Heart right ventricle (tissue), 16 donors: ENCODE measurements at places on chromosomes 12 and 14.
A peak's percentile ranks its signal among the peaks of the same experiment; 100 is the strongest.

- no peak for DNase-seq
These were observed 184.7 kb upstream of the PLEKHG7 start for GRCh38 chr12:92518071-92518470.

- peak; percentile 10 for DNase-seq
These were observed 11.8 kb downstream of the TMEM179 start for GRCh38 chr14:104592785-104593184.

GRCh38 chr14:64649383-64649998, 54.7 kb upstream of the PLEKHG3 start:
- no peak for DNase-seq

DNA sequence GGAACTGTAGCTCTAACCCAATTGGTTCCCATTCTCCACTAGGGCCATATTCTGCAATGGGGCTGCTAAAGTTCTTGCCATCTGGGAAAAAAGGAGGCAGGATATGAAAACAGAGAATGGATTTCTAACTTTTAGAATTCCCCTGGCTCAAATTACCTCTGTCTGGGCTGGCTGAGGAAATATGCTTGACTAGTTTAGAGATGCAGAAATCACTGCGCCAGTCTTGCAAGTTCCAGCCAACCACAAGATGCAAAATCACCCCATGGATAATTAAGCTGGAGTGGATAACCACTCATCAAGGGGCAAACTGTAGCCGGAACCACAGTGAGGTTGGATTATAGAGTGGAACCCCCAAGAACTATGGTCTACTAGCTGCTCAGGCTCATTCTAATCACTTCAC, 126.3 kb downstream of the RALGAPA1 start:
- no peak for DNase-seq

- peak; percentile 16 for DNase-seq
These were observed 19.5 kb upstream of the TTC9 start for GRCh38 chr14:70622111-70622712.

DNA sequence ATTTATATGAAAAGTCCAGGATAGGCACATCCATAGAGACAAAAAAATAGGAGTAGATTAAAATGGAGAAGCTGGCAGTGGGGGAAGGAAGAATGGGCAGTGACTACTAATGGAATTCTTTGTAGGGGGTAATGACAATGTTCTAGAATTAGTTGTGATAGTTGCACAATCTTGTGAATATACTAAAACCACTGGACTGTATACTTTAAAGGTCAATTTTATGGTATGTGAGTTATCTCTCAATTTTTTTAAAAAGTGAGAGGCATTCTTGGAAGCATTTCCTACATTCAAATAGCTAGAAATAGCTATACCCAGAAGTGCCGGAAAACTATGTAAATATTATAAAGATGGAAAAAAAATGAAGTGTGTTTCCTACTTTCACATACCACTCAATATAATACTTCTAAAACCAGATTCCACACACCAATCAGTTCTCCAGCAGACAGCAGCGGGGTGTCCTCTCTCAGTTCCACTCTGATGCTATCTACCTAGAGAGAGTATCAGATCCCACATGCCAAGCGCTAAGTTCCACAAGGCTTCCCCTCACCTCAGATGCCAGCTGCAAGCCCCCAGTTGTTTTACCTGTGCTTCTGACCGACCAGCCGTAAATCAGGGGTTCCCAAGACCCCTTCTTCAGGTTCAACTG, 41.7 kb upstream of the NID2 start:
- no peak for DNase-seq

GRCh38 chr12:111574797-111575443, 24.2 kb downstream of the ATXN2 start:
- DNase-seq = no peak

GRCh38 chr12:102812344-102812743, 104.7 kb downstream of the PAH start:
- no peak for DNase-seq

GRCh38 chr12:30823156-30823699, 68.5 kb upstream of the CAPRIN2 start:
- DNase-seq = peak; percentile 35

GRCh38 chr14:75254381-75254822, 24.2 kb upstream of the FOS start:
- no peak for DNase-seq

- no peak for DNase-seq
These were observed 16.5 kb upstream of the YY1 start for GRCh38 chr14:100222224-100223093.

- DNase-seq = no peak
These were observed 404.6 kb downstream of the MED13L start for GRCh38 chr12:115872919-115873357.

- no peak for DNase-seq
These were observed 24.0 kb upstream of the IRF2BPL start for GRCh38 chr14:77052281-77053044.

DNA sequence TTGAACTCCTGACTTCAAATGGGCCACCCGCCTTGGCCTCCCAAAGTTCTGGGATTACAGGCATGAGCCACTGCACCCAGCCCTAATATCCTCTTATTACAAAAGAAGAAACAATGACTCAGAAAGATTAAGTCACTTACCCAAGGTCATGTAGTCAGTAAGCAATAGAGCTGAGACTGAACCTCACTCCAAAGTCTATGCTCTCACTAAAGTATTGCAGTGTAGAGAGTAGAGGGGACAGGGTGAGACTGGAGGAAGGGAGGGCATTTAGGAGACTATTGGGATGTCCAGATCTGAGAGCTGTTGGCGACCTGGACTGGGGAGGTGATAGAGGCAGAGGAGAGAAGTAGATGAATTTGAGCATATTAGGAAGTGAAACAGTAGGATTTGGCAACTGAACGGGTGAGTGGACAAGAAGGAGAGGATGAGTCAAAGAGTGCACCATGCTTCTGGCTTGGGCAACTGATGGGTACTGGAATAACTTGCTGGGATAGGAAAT, 11.8 kb downstream of the P2RX7 start:
- DNase-seq = no peak

DNA sequence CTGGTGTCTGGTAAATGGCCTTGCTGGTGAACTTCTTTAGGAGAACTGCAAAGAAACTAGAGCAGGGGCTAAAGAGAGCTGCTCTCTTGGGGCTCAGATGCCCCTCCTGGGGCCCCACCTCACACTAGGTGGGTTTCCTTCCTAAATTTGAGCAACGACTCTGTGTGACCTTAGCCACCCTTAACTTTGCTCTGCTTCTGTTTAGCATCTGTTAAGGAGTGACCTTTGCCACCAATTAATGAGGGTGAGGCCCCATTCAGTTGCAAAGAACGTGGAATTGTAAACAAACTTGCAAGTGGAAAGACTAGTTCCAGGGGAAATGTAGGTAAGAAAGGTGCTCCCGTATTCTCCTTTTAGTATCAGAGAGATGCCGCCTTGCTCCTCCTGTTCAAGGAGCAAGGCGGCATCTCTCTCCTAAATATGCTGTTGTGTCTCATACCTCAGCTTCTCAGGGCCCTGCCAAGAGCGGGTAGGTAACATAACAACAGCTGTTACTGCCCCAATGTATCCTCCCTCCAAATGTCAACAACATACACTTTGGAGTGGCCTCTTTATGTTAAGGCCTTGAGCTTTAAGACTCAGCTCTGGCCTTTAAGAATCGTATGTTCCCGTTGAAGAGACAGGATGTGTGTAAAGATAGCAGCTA, 77.6 kb upstream of the FUT8 start:
- no peak for DNase-seq

DNA sequence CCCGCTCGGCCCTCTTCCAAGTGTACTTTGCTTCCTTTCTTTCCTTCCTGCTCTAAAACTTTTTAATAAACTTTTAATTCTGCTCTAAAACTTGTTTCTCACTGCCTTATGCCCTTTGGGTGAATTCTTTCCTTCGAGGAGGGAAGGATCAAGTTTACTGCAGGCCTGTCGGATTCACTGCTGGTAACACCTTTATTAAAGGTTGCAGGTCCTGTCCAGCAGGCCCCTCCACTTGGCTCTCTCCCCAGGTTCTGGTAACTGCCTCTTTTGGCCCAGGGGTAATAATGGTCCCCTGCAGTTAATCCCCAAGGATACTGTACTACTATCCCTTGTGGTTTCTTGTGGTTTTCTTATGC, 152.7 kb upstream of the EEA1 start:
- DNase-seq = no peak

DNA sequence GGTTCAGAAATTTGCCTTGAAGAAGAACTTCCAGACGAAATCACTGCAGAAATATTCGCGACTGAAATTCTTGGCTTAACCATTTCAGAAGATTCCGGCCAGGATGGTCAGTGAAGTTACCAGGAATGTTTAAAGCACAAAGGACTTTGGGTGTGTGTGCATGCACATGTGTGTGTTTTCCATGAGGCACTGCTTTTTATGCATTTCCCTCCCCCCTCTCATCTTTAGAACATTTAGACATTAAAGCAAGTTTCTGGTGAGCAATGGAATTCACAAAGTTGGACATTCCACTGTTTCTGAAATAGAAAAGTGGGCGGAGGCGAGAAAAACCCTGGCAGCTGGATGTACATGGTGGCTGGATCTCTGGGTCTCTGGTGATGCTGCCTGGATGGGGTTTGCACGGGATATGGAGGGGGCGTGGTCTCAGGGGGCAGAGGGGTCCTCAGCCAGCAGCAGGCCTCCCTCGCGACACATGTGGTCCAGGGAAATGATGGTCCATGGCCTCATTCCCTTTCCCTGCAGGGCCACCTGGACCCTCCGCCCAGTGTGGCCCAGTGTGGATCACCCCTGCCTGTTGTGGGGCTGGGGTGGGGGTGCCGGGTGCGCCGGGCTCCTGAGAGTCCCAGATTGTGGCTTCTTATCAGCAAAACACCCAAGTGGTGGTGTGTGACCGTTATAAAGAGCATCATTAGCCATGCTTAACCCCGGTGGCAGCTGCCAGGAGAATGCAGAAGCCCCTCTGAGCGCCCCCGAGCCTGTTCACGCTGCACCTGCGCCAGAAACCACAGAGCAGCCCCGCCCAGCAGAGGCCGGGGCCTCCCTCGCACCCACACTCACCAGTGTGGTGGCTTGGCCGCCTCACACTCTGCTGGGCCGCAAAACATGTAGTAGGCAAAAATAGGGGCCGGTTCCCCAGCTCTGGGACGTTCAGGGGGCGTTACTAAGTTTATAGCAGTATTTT, 17.8 kb upstream of the BCL7A start:
- no peak for DNase-seq

GRCh38 chr14:38217553-38217952, 9.8 kb downstream of the SSTR1 start:
- no peak for DNase-seq

DNA sequence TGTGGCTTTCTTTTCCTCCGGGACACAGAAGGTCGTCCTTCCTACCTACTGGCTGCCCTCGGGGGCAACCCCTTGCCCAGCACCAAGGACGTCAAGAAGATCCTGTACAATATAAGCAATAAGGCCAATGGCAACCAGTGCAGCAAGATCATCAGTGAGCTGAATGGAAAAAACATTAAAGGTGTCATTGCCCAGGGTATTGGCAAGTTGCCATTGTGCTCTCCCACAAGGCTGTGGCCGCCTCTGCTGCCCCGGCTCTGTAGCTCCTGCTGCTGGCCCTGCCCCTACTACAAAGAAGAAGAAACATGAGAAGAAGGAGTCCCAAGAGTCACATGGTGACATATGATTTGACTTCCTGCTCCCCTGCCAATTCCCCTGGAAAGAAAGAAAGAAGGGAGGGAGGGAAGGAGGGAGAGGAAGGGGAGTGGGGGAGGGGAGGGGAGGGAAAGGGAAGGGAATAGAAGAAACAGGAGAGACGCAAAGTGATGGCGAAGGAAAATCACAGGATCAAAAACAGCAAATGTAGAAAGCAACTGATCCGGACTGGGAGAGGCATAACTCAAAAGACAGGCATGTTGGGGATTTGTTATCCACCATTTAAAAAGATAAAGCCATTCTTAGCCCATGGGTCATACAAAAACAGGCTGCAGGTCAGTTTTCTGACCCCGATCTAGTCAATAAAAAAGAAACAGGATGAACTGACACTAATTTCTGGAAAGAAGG, 61.3 kb upstream of the RESF1 start:
- peak; percentile 51 for DNase-seq

- no peak for DNase-seq
These were observed 55.6 kb downstream of the NIN start for GRCh38 chr14:50775357-50775756.

DNA sequence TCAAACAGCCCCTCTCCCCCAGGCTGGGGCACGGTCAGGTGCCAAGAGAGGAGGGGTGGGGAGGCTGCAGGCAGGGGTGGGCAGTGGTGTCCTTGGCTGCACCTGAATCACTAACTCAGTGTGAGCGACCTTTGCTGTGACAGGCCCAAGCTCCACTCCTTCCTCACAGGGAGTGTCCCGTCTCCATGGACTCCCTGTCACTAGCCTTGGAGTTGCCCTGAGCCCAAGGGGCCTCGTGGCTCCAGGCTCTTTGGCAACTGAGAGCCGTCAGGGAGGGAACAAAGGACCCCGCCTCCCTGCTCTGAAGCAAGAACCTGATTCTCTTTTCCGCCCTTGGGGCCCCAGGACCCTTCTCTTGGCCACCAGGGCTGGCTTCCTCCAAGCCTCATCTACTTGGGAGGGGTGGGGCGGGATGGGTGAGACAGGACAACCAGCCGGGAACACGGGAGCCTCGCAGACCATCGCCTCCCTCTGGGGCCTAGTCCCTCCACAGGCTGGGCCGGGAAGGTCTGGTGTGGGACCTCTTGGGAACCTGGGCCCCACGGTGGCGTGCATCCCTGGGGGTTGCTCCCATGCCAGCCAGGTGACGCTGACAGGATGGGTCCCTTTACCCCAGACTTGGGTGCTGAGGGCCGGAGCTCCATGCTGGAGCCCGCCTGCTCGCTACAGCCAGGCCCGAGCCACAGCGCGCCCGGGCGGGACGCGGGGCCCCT, 935 bp upstream of the ADSS1 start:
- DNase-seq = no peak

DNA sequence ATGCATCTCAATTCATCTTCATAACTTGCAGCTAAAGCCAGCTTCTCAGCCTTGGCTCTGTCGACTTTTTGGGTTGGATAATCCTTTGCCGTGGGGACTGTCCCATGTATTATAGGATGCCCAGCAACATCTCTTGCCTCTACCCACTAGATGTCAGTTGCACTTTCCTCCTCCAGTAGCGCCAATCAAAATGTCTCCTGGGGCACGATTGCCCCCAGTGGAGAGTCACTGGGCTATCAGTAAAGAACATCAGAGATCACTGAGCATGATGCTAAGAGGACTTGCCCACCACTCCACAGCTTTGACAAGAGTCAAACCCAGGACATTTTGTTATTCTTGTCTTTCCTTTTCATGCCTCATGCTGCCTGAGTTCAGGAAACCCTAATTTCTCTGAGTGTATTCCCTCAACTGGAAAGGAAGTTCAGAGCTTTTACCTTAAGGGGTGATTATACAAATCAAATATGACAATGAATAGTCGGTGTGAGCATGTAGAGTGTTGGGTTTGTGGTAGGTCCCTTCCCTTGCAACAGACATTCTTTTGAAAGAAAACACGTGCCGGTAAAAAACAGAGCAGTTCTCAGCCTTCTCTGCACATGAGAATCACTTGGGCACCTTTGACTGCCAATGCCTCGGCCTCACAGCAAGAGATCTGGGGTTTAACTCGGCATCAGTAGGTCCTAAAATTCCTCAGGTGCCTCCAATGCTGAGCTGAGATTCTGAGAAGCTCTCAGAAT, 980.6 kb downstream of the VRK1 start:
- no peak for DNase-seq

- no peak for DNase-seq
These were observed 274.7 kb downstream of the SEC23A start for GRCh38 chr14:38828183-38828827.

- no peak for DNase-seq
These were observed 66.0 kb downstream of the KLHL28 start for GRCh38 chr14:44895716-44896115.

GRCh38 chr12:97639702-97640101, 177.1 kb downstream of the RMST start:
- no peak for DNase-seq

GRCh38 chr14:60064491-60065072, 27.1 kb upstream of the PCNX4 start:
- no peak for DNase-seq

- no peak for DNase-seq
These were observed 115.1 kb downstream of the PRMT8 start for GRCh38 chr12:3606128-3606527.
